ENCODE measurements at places on chromosomes 5 and 9. TPM values are rescaled to one million over a fixed set of nuclear protein-coding genes. Genes with fewer than 3 reads are reported as not detected.

DNA sequence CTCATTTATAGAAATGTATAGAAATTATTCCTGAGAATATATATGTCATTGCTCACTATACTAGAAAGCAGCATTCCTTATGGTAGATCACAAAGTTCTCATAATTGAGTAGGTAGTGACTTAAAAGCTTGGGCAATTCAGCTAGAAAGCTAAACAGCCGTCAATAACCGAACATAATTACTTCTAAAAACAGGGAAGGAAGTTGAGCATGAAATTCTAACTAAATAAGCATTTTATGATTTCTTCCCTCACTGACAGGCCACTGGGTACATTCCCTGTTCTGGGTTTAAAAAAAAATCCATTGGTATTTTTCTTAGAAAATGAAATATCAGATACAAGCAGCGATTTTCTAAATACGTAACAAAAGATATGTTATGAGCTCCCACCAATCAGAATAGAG lies 91.1 kb upstream of the DAB2 start:
- no peak for DNase-seq

DNA sequence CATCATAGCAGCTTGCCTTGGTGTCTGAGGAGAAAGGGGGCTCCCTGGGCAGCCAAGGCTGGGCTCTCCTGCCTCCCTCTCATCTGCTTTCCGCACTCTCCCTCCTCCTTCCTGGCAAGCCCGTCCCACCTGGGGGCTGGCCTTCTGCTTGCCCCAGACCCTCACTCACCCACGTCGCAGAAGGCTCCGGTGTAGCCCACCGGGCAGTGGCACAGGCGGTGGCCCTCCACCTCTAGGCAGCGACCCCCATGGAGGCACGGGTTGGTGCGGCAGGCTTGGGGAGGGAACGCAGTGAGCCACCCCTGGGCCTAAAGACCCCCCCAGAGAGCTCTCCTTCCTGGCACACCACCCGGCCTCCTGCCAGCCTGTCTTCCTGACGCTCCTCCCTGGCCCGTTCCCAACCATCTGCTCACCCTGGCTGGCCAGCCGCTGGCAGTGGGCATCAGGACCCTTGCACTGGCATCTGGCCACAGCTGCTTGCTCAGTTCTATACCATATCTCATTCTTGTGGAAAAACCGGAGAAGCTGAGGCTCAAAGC lies 4.2 kb upstream of the PFN3 start:
- no peak for DNase-seq

The PPP3R2 gene
- total RNA-seq = not detected

The ZFAND5 gene
- 118 TPM for total RNA-seq

DNA sequence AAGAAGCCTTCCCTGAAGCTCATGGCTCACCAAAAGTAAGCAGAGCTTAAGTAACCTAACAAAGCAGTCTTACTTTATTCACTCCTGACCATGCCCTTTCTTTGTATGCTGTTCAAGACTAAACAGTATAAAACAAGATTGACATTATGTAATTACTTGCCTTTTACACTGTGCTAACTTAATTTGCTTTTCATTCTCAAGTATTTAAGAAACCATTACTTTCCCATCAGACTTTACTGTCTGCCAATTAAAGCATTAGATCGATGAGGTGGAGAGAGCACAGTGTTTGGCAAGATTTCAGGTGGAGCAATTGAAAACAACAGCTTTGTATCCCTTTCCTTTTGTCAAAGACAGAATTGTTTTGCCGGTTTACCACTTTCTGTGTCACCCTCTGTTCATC lies 98.2 kb downstream of the RORB start:
- DNase-seq = no peak

GRCh38 chr5:54514841-54515432 lies 2.6 kb upstream of the SNX18 start:
- no peak for DNase-seq

DNA sequence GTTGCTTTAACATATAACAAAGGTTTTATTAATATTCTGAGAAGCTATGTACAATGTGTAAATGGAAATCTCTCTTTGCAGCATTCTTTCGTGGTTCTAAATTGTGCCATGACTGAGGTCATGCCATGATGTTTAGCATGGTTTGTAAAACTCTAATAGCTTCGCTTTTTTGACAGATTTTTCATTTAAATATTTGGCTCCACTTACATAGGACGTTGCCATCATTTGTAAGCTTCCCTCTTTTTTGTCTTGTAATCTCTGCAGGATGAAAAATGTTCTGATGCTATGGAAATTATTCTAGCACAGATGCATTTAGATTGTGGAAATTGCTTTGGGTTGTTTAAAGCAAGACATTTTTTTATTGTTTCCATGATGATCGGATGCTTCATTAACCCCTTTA lies 1054.8 kb downstream of the MAT2B start:
- no peak for DNase-seq

DNA sequence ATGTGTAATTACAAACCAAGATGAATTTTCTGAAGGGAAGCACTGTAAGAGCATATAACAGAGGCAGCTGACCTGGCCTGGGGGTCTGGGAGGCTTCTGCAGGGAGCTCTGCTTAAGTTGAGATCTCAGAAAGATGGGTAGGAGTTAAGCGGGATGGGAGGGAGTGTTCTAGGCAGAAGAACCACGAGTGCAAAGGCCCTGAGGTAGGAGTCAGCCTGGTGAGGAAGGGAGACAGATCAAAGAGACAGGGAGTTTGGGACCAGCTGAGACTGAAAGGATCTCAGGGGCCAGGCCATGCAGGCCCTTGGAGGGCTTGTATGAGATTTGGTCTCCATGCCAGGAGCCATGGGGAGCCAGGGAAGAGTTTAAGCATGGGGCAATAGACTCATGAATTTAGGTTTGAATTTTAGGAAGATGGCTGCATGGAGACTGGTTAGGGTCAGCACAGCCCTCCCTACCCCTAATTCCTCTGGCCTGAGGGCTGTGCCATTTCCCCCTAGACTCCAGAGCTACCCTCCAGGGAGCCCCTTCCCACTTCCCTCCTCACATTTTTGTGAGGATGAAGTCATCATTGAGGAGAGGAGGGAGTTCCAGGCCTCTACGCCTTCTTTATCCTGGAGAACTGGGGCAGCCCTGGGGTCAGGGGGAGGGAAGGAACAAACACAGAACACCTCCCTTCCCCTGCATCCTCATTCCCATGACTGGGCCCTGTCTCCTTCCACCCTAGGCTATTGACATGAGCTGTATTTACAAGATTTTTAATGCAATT lies 4.8 kb upstream of the ARAP3 start:
- DNase-seq = no peak

- no peak for DNase-seq
Measured at GRCh38 chr5:72478276-72478675, 28.9 kb downstream of the ZNF366 start.

GRCh38 chr5:139462586-139463276 lies at the start of gene ECSCR:
TSS of gene ECSCR (minus strand) at chr5:139462743. CDS start at chr5:139462670, 73 bp downstream.
- DNase-seq = no peak

The DNAH5 gene
- not detected for total RNA-seq

DNA sequence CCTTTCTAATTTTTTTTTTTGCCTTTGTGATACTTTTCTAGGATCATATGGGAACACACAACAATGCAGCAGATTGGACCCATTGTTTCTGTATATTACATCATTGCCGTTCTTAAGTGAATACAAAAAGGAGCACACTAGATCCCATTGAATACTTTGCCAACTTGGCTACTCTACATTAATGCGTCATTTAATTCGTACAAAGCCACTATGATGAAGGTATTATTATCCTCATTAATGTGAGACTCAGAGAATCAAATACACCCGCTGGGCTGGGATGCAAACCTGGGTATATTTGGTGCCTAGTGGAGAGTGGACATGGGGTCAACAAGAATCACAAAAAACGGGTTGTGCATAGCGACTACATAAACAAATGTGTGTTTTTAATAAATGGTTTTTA lies 31.9 kb downstream of the OR2K2 start:
- no peak for DNase-seq

The SHOC1 gene
- not detected for total RNA-seq

The PCDHGA3 gene
- total RNA-seq = 0.20 TPM

DNA sequence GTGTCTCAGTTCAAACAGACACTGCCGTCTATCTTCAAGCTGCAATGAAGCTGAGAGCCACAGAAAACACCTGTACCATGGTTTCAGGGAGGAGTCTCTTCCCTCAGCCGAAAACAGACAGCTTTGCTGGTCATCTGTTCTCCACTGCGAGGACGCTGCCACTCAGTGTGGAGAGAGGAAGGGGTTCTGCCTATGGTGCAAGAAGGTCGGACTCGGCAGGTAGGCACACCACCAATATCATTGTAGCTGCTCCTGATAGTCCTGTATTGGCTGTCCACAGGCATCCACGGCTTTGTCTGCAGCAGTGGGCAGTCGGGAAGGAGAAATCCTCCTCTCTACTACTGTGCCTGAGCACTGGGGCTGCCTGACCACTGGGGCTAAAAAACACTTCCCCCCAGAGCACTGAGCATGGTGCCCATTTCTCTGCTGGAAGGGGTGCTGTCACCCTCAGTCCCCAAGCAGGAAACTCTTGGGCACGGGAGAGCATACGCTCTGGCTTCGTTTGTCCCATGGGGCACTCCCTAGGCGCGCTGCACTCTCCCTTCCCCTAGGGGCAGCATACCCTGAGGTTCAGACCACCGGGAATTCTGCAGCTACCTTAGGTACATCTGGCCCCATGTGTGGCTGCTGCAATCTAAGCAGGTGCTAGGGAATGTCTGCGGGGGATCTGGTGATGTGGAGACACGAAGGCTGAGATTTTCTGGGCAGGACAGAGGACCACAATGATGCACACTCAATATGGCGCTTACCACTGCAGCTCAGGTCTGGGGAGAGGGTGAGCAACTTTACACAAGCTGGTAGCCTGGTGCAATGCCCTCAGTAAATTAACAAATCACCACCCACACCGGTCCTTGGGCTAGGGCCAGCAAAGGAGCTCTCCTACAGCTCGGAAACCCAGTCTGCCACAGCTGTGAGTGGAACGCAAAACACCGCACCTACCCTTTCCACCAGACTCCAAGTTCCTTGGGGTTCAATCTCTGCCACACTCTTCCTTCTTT lies 880.9 kb upstream of the SEMA6A start:
- DNase-seq = no peak

All from T-cell (primary cell).